ENCODE measurements at places on chromosomes 7 and 10.

GRCh38 chr10:69961881-69962745 lies 90.5 kb upstream of the MACROH2A2 start:
- no peak for DNase-seq

DNA sequence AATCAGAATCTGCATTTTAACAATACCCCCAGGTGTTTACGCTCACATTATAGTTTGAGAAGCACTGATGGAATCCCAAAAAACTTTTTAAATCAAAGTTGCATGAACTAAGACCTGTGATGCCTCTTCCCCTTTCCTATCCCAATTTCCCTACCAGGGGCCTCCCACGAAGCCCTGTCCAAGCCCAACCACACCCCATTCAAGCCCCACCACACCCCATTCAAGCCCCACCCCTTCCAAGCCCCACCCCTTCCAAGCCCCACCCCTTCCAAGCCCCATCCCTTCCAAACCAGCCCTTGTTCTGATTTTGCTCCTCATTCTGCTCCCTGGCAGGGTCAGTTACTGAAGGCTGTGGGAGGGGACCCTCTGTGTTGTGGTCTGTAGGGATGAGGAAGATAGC lies 9.8 kb upstream of the AQP1 start:
- DNase-seq = no peak

GRCh38 chr10:48305905-48306264 lies 592 bp upstream of the MAPK8 start:
- DNase-seq = no peak

DNA sequence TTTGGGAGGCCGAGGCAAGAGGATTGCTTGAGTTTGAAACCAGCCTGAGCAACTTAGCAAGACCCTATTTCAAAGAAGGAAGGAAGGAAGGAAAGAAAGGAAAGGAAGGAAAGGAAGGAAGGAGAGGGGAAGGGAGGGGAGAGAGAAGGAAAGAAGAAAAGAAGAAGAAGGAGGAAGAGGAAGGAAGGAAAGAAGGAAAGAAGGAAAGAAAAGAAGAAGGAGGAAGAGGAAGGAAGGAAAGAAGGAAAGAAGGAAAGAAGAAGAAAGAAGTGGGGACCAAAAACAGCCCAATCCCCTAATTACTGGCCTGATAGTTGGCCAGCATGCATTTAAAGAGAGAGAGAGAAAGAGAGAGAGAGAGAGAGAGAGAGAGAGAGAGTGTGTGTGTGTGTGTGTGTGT lies 66.4 kb downstream of the EEPD1 start:
- DNase-seq = no peak

DNA sequence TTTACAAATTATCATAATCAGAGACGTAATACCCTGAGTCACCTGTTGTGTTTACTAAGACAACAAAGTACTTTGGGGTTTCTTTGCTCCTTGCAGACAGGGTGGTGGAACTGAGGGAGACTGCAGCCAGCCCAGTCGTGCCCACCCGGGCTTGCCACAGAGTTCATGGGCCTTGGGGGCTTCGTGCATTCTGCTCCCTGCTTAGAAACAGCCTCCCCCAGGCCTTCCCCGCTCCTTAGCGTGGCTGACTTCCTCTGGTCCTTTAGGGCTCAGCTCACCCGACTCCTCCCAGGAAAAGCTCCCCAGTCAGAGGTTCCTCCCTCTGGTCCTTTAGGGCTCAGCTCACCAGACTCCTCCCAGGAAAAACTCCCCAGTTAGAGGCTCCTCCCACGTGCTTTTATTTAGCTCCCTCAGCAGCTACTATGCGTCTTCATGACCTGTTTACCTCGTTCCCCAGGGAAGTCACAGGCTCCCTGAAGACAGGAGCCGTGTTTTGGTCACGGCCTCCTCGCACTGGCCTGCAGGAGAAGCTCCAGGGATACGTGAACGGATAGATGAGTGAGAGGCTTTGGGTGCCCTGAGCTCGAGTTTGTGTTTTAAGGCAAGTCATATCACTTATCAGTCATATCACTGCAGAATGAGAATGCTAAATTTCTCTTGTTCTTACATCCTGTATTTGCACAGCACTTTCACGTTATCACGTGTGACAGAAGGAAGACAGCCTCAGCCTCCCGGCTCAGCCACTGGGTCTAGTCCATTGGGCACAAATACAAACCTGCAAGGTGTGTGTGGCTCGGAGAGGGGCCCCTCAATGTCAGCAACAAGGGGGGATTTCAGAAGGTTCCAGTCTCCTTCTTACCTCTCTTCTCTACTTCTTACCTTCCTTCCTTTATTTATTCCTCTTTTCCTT lies 52.7 kb upstream of the VIPR2 start:
- DNase-seq = no peak

GRCh38 chr10:118339111-118339510 lies 3.0 kb downstream of the FAM204A start:
- no peak for DNase-seq

DNA sequence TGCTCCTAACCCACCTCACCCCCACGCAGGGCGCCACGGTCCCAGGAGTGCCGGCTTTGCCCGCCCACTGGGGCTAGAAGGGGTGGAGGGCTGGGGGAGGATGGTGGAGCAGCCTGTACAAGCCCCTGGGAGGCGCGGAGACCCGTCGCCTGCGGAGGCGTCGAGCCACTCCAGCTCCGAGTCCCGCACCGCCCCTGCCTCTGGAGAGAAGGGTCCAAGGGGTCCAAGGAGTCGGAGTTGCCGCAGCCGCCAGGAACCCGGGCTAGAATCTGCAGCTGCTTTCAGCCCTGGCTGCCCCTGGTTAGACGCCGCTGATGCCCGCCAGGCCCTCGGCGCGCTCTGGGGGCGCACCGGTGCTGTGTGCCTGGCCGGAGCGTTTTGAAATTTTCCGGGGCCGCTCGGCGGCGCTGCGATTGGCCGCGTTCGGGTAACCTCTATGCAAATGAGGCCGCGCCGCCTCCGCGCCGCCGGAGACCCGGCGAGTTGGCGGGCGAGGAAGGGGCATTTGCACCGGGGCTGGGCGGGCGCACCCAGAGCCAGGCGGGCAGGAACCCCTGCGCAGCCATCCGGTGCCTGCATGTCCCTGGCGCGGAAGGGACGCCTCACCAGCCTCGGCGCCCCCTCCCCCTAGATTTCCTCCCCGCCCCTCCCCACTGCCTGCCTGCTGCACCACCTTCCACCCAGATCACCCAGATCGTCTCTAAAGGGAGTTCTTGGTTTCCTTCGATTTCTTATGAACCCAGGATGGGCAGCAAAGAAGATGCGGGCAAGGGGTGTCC lies at the start of gene HMX2:
HMX2 (plus strand) TSS at position 502 of the 779 bp plus-strand sequence; CDS start at position 745, 243 bp downstream.
- DNase-seq = no peak

- no peak for DNase-seq
These were observed 2.0 kb upstream of the GTPBP4 start for GRCh38 chr10:986137-986825.

Data from SIG-M5 (cell line).